Fibroblast of mammary gland (primary cell): ENCODE measurements at places on chromosomes 3 and 15.

GRCh38 chr3:52265387-52265786 lies 13.1 kb downstream of the WDR82 start:
- no peak for DNase-seq

GRCh38 chr15:44909423-44909822 lies 47.1 kb upstream of the TERB2 start:
- DNase-seq = no peak

DNA sequence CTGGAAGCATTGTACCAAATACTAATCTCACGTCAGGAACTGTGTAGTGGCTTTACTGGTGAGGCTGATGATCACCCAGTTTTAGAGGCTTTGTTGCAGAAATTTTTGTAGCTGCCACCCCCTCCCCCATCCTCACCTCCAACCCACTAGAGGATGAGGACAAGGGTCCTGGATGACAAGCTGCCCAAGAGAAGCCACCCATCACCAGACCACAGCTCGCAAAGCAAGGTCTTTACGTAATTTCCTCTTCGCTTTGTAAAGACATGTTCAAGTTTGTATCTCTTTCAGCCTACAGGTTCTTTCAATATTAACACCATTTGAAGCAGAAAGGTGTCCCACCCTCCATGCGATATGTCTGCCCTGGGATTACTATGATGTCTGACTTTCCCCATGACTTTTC lies 74.2 kb downstream of the LDHAL6B start:
- no peak for DNase-seq

GRCh38 chr3:88150371-88150770 lies 612 bp downstream of the C3orf38 start:
- DNase-seq = peak; percentile 17

DNA sequence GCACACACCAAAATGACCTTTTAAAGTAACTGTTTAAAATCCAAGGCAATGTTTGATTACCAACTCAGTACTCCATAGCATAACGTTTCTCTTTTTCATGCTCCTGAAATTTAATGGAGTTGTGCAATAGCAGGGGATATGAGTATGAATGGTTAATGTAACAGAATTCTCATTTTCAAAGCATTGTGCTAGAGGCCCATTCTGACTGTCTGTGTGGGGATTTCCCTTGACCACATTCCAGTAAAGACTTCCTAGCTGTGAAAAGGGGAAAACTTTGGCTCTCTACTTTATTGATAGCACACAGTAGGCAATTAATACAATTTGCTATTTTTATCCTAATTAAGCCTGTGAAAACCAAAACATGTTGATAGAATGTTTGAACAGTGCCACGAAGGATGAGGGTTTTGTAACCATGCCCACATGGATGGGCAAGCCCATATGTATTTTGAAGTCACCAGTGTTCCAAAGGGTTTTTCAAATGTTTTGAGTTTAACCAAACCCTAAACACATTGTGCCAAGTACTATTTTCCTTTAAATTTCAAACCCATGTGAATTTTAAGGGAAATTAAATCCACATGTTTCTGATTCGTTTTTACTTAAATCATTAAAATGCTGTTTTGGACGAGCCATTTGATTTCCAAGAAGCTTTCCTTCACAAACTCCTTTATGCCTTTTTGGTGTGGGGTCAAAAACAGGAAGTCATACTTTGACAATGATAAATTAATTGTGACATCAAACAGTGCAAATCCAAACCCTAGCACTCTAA lies 261.2 kb downstream of the SHOX2 start:
- DNase-seq = peak; percentile 55

- DNase-seq = peak; percentile 22
Measured at GRCh38 chr15:71781179-71781964, 29.0 kb upstream of the NR2E3 start.

- no peak for DNase-seq
Measured at GRCh38 chr15:95912280-95912625, 418.2 kb upstream of the NR2F2 start.

GRCh38 chr15:91947683-91948608 lies 94.4 kb downstream of the SLCO3A1 start:
- DNase-seq = no peak

DNA sequence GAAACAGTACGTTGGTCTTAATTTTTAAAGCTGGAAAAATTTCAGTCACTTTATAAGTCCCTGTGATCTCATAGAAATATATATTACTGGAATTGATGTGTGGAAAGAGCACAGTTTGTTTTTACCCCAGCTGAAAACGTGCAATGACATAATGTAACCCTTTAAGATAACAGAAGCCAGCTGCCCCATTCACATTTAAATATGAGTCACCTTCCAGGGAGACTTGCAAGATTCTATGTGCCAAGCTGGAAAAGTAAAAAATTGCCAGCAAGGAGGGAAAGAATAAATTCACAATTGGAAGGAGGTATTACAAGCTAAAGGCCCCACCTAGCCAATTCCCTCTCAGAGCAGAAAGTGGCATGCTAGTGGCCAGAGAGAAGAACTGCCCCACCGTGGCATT lies 50.2 kb downstream of the SAMMSON start:
- DNase-seq = peak; percentile 36

DNA sequence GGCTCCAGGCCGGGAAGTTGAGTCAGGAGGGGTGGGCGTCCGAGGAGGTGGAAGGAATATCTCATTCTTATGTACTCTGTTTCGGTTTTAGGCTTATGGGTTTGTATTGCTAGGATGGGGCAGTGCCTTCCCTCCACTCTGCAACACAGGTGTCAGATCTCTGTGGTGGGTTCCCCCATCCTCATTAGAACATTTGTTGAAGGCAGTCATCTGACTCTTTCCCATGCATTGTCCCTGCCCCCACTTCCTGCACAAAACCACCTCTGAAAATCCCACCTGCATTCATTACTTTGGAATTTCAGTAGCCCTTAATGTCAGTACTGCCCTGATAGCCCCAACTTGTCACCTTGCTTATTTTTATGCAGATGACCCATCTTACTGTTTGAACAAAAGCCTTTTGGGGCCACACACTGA lies 29.5 kb downstream of the GYG1 start:
- DNase-seq = no peak

GRCh38 chr3:76345878-76346277 lies 560.5 kb upstream of the ZNF717 start:
- DNase-seq = no peak

- DNase-seq = no peak
Measured at GRCh38 chr3:99559196-99559595, 79.2 kb upstream of the COL8A1 start.

DNA sequence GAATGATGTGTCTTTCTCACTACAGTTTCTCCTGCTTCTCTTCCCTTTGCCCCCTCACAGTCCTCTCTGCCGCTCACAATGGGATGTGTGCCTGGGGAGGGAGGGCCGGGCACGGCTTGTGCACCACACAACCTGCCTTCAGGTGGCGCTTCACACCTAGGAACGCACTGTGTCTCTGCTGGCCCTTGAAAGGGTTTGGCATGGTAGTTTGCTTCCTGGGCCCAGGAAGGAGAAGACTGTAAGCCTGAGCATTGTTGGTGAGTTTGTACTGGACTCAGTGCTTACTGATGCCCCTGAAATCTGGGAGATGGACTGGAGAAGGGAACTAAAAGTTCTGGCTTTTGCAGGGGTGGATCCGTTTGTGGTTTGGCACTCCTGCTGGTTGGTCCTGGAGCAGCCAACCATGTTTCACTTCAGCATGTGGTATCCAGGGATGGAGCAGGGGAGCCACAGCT lies 9.2 kb downstream of the ALPK3 start:
- peak; percentile 52 for DNase-seq

DNA sequence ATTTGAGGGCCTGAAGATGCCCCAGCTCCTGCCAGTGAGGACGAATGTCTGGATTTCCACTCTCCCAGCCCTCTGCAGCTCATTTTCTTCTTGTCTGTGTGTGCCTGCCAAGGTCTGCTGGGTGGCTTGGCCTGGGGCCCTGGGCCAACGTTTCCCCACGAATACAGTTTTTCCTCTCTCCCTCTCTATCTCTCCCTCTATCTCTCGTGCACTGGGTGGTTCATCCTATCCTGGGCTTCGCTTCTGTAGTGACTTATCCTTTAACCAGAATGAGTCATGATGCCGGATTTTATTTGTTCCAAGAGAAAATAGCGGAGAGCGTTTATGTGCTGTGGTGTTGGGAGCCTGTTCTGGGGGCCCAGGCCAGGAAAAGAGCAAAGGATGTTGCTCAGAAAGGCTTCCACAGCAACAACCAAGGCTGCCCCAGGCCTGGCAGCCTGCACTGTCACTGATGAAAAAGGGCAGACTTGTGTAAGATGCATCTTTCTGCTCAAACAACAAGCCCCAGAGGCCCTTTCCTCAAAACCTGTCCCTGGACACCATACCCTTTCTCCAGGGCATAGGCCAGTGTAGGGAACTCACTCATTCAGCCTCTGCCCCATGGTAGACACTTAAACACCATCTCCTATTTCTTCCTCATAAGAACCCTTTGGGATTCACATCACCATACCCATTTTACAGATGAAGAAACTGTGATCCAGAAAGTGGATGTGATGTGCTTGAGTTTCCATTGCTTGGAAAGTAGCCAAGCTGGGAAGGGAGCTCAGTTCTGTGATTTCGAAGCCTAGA lies 47.3 kb downstream of the ITGA11 start:
- DNase-seq = peak; percentile 94

GRCh38 chr3:160134964-160135363 lies 90.3 kb upstream of the C3orf80 start:
- DNase-seq = peak; percentile 87

- DNase-seq = peak; percentile 17
Measured at GRCh38 chr15:89367485-89368451, 33.1 kb upstream of the POLG start.

GRCh38 chr3:155019575-155019974 lies 60.5 kb upstream of the MME start:
- peak; percentile 50 for DNase-seq

DNA sequence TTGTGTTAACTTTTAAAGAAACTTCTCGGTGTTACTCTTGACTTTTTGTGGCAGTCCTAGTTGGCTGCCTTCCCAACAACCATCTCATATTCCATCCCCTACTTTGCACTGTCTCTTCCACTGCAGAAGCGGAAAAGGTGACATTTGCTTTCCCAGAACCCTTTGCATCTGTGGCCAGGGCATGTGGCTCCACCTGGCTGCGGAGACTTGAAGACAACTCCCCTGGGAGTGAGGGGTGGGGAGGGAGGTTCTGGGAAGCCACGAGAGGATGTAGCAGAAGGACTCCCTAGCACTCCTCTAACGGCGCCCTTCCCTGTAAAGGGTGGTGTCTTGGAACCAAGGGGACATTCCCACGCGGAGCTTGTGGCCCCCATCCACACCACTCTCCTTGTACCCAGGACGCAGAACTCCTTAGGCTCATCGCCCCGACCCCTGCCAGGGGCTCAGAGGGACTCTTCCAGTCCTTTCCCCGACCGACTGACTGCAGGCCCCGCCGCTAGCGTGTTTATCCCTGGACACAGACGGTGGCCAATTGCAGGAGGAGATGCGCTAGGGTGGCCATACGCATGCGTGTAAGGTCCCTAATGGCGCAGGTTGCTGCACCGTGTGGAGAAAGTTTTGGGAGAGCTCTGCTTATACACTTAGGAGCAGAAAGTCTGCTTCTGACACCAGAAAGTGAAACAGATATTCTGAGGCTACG lies 33.2 kb upstream of the SECISBP2L start:
- no peak for DNase-seq

DNA sequence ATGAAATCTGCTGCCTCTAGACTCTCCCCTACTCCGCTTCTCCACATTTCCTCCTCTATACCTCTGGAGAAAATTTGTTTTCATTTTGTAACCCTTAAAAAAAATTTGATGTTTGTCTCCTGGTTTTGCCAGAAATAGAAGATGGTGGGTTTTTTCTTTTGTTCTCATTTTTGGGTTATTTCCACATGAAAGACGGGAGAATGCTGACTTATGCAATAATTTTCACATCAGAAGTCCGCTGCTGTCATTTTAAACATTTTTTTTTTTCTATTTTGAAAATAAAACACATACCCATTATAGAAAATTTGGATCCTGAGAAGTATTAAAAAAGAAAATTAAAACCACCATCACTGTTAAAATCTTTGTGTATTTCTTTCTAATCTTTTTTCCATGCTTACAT lies 320.8 kb upstream of the NR2E3 start:
- no peak for DNase-seq

GRCh38 chr3:186514296-186515002 lies 29.7 kb downstream of the CRYGS start:
- no peak for DNase-seq

- DNase-seq = peak; percentile 3
Measured at GRCh38 chr3:61493339-61493738, 68.0 kb upstream of the PTPRG start.

DNA sequence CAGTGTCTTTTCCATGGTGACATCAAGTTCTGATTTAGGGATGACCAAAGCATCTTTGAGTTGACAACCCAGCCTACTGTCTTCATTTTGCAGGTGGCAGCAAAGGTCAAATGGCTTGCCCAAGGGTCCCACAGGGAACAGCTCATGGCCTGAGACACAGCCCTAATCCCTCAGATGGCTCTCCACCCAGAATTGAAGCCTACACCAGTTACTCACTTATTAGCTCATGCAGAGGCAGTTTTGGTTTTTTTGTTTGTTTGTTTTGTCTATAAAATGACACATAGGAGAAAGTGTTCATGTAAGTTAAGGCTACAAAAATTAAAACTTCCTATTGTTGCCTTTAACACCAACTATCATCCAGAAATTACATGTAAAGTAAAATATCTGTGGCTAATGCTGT lies 167.9 kb downstream of the OSBPL10 start:
- no peak for DNase-seq

- DNase-seq = no peak
Measured at GRCh38 chr3:153426344-153426743, 264.3 kb downstream of the RAP2B start.

- DNase-seq = peak; percentile 15
Measured at GRCh38 chr15:48112242-48112641, 8.5 kb upstream of the SLC24A5 start.

DNA sequence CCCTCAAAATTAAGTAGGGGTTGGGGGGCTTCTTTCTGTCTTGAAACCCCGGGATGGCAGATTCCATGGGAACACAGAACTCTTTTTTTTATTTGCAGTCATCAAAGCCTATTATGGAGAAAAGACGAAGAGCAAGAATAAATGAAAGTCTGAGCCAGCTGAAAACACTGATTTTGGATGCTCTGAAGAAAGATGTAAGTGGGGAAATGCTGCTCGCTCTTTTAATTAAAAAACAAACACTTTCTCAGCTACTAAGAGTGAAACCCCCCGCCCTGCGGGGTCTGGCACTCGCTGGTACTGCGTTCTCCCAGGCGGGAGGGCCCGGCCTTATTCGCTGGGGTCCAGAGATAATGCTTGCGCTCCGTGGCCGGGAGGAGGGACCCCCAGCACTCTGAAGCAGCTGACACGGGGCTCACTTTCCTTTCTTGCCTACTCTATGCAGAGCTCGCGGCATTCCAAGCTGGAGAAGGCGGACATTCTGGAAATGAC lies 615 bp downstream of the HES1 start:
- DNase-seq = peak; percentile 20

GRCh38 chr3:46719735-46720271 lies 2.1 kb upstream of the PRSS50 start:
- DNase-seq = no peak

GRCh38 chr3:126472277-126473006 lies 3.2 kb downstream of the ZXDC start:
- DNase-seq = peak; percentile 89

DNA sequence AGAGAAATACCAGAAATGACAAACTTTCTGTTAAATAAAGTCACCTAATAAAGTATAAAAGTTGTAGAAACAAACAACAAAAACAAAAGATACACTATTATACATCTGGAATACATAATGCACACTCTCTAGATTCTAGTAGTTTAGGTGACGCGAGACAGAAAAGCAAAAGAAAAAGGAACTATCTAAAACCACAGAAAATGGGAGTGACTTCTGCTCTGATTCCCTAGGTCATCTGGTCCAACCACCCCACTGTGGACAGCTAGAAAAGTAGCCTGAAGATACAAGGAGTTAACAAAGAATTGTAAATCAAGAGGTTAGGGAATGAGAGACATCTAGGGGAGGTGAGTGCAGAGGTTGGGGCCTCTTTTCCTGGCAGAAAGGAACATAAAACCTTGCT lies 39.1 kb downstream of the DHX36 start:
- no peak for DNase-seq
